ENCODE measurements at places on chromosomes 3 and 15. TPM values are rescaled to one million over a fixed set of nuclear protein-coding genes. Genes with fewer than 3 reads are reported as not detected.

The GOLGA8T gene
- total RNA-seq = not detected

DNA sequence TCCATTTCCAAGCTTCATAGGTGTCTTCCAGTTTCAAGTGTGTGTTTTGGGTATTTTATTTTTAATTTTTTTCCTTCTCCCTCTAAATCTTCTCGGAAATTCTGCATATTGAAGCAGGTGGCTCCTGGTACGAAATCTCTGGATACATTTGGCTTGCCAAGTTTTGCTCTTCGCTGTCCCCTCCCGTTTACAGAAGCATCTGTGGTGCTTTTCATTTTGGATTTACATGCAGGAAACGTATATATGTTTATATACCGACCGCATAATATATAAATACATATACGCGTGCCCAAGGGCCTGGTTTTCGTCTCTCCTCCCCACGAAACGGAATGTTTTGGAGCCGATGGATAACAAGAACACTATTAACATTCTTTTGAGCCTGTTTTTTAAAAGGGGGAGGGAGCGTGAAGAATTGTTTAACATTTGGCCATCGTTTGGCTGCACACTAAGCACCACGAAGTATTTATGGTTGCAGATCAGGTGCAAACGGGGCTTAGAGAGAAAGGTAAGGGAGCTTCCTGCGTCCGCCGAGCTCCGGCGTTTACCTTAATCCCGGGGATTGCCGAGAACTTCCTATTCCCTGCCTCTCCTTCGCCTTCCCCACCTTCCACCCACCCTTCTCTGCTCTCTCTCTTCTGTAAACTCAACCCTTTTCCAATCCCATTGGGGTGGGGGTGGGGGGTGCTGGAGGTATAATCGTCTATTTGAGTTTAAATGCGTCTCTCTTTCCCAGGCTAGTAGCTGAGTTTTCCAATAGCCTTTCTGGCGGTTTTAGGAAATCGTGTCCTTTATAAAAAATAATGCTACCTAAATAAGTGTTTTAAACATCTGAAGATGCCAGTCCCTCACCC, 1.1 kb upstream of the NLGN1 start:
- H3K27me3 ChIP-seq = peaks cover 51% of the 10 kb centered on the region
- peak overlapping the region; percentile 36 for H3K27ac ChIP-seq

The PPARG gene
- total RNA-seq = 17.1 TPM

- no peak overlapping the region for H3K4me3 ChIP-seq
- no peak overlapping the region for H3K27ac ChIP-seq
- H3K36me3 ChIP-seq = no peaks in the 10 kb centered on the region
- no peak for DNase-seq
Measured at GRCh38 chr3:151209654-151210053, 6.6 kb upstream of the GPR171 start.

- H3K4me3 ChIP-seq = no peak overlapping the region
- peaks cover 11% of the 10 kb centered on the region for H3K36me3 ChIP-seq
Measured at GRCh38 chr3:136882571-136882970, 20.6 kb downstream of the NCK1 start.

The ERC2 gene
- 34.8 TPM for total RNA-seq

GRCh38 chr3:16509721-16510619, 3.5 kb downstream of the RFTN1 start:
- H3K4me1 ChIP-seq = peaks cover 4% of the 10 kb centered on the region
- H3K4me3 ChIP-seq = no peak overlapping the region
- no peak for DNase-seq

Measured in progenitor cell of endocrine pancreas (in vitro differentiated cells).